ENCODE measurements at places on chromosomes 3 and 15.

- peak; percentile 11 for DNase-seq
These were observed 21.2 kb downstream of the IGSF10 start for GRCh38 chr3:151439652-151440125.

GRCh38 chr3:39657075-39657474 is 152.3 kb upstream of the MYRIP start:
- DNase-seq = no peak

DNA sequence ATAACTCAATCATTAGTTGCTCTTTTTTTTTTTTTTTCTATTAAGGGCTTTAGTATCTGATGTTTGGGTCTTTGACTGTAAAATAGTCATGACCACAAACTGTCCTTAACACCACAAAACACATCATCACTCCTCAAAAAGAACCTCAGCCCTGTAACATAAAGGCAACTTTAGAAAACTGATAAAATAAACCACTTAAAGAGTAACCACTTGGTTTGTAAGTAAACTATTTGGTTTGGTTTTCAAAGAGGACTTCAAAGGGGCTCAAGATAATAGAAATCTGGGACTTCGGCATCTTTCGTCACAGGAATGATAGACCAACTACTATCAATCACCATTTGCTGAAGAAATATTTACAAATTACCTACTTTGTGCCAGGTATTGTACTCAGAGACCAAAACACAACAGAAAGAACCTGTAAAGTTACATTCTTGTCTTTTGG is 167.8 kb downstream of the FOXP1 start:
- DNase-seq = no peak

DNA sequence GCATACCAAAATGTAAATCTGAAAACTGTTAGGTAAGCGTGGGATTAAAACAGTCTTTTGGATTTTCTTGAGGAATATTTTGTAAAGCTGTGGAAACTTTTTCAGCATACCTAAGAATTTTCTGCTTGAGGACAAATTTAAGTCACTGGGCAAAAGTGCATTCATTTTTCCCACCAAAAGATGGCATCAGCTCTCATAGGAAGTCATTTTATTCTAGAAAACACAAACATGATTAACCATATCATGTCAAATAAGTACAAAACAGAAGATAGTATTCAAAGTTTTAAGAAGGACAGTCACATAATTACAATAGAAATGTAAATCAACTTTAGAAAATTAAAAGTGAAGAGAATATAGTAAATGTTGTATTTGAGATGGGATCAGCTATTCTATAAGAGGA is 63.5 kb downstream of the SLC49A4 start:
- no peak for DNase-seq

- DNase-seq = no peak
These were observed 9.1 kb downstream of the HDC start for GRCh38 chr15:50256188-50257041.

GRCh38 chr15:66298803-66299251 is 5.5 kb downstream of the DIS3L start:
- no peak for DNase-seq

GRCh38 chr15:69320977-69321554 is 22.4 kb downstream of the PAQR5 start:
- no peak for DNase-seq

GRCh38 chr3:58035524-58036255 is 27.5 kb downstream of the FLNB start:
- no peak for DNase-seq
